Activated CD4-positive, alpha-beta T cell treated with anti-CD3 and anti-CD28 coated beads for 1 hour (primary cell): ENCODE measurements at places on chromosomes 13 and 19.

DNA sequence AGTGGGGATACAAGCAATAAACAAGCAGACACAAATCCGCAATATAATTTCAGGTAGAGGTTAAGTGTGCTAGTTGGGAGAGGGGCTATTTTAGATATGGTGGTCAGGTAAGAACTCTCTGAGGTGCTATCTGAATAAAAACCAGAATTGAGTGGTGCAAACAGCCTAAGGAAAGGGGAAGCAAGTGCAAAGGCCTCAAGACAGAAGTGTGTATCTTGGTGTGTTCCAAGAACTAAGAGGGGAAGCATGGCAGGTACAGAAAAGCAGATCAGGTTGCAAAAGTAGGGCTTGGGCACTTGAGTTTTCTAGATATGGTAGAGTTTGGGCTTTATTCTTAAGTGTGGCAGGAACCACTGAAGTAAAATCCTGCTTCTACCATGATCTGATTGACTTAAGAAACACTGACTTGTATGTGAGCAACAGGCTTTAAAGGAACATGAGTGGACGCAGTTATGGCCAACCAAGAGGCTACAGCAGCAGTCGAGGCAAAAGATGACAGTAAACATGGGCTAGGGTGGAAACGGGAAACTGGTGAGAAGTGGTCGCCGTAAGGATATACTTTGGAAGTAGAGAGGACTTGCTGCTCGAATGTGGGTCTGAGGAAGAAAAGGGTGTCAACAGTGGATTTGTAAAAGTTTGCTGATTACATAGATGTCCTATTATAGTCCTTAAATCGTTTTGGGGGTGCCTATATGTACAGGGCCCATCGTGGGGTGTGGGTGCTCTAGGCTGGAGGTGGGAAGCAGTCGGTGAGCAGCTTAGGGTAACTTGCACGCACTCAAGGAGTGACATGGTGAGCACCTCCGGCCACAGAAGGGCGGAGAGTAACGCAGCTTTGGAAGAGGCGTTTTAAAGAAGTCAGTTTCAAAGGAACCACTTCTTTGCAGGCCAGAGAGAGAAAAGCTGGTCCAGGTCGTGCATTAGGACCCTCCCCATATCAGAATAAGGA is 677 bp downstream of the TGDS start:
- DNase-seq, result no peak

DNA sequence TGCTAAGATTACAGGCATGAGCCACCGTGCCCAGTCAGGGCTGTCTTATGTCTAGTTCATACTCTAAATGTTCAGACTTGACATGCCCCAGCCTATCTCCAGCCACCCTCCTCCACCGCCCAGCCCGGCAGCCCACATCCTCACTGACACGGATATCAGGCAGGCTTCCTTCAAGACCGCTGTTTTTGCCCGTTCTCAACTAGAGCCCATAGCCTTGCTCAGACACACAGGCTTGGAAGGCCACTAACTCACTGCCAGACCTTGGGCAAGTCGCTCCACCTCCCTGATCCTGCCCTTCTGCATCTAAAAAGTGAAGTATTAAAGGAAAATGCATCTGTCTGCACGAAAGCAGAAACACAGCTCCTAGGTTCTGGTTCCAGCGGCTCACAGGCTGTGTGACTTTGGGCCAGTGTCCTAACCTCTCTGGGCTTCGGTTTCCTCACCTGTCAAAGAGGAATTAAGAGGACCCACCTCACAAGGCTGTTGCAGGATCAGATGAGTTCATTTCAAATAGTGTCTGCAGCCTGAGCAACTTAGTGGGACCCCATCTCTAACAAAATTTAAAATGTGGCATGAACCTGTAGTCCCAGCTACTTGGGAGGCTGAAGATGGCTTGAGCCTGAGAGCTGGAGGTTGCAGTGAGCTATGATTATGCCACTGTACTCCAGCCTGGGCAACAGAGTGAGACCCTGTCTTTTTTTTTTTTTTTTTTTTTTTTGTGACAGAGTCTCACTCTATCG is 14.5 kb upstream of the CERS4 start:
- peak; percentile 12 for DNase-seq

GRCh38 chr13:98372876-98373275 is 195.8 kb upstream of the RNF113B start:
- no peak for DNase-seq

DNA sequence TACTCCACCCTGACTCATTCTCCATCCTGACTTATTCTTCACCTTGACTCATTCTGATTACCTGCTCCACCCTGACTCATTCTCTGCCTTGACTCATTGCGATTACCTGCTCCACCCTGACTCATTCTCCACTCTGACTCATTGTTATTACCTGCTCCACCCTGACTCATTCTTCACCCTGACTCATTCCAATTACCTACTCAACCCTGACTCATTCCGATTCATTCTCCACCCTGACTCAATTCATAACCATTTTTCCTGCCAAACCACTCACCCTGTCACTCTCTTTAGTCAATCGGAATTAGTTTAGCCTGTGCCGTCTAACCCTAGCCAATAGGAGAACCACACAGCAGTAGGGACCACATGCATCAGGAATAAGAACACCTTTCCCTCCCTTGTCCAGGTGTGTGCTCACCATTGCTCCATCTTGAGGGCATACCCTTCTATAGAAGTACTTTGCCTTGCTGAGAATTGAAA is 1227.4 kb upstream of the PCDH20 start:
- DNase-seq, result no peak

DNA sequence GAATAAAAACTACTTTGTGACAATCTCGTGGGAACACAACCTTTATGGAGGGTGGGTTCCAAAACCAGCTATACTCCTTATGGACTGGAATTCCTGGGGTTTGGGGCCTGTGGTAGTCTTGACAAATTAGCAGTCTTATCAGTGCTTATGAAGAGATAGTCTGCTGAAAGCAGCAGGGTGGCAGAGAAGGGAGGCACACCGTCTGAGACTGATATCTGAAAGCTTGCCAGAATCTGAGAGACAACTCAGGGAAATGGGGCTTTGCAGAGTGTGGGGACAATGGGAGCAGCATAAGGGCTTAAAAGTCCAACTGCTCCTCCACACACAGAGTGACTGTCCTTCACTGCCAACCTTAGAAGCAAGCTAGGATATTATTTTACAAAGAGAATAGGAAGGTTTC is 95.9 kb downstream of the UGGT2 start:
- no peak for DNase-seq

- DNase-seq, result no peak
Observed at GRCh38 chr13:27643334-27644132, 21.8 kb downstream of the POLR1D start.

GRCh38 chr19:55336101-55336500 is 3.6 kb upstream of the KMT5C start:
- DNase-seq, result no peak

DNA sequence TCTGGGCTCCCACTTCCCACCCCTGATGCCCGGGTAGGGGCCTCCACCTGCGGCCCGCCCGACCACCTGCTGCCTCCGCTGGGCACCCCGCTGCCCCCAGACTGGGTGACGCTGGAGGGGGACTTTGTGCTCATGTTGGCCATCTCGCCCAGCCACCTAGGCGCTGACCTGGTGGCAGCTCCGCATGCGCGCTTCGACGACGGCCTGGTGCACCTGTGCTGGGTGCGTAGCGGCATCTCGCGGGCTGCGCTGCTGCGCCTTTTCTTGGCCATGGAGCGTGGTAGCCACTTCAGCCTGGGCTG is 7.9 kb downstream of the DBP start:
- no peak for DNase-seq
